ENCODE measurements at places on chromosomes 4 and X.
A peak's percentile ranks its signal among the peaks of the same experiment; 100 is the strongest.

GRCh38 chr4:6005175-6005574 is 13.1 kb downstream of the C4orf50 start:
- DNase-seq = no peak

DNA sequence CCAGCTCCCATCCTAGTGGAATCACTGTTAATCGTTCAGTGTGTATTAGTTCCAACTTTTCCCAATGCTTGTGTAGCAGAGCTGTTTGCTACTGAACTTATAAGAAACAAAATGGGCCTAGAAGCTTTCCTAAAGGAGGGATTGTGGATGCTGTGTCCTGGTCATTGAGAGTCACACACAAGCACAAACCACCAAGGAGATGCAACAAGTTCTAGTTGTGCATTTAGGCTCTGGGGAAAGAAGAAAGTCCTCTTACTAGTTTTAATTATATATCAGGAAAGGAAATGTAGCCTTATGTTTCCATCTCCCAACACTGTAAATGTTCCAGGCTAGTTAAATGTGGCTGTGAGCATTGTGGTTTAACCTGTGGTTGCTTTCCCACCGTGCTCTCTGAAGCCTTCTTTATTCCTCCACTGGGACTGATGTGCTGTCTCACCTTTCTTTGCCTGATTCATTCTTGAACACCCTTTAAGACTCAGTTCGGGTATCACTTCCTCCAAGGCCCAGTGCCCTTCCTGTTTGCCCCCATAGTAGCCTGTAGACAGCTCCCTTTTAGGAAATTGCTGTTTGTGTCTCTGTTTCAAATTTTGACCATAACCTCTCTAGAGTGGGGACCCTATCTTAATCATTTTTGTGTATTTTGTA is 34.3 kb downstream of the ATP10D start:
- no peak for DNase-seq

GRCh38 chrX:153522259-153522658 is 4.8 kb downstream of the ATP2B3 start:
- DNase-seq = no peak

DNA sequence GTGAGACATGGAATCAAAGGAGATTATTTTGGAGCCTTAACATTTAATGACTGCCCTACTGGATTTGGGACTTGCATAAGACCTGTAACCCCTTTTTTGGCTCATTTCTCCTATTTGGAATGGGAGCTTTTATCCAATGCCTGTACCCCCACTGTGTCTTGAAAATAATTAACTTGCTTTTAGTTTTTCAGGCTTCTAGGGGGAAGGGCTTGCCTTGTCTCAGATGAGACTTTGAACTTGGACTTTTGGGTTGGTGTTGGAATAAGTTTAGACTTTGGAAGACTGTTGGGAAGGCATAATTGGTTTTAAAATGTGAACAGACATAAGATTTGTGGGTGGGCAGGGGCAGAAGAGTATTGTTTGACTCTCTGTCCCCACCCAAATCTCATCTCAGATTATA is 189.1 kb upstream of the POU3F4 start:
- DNase-seq = no peak

DNA sequence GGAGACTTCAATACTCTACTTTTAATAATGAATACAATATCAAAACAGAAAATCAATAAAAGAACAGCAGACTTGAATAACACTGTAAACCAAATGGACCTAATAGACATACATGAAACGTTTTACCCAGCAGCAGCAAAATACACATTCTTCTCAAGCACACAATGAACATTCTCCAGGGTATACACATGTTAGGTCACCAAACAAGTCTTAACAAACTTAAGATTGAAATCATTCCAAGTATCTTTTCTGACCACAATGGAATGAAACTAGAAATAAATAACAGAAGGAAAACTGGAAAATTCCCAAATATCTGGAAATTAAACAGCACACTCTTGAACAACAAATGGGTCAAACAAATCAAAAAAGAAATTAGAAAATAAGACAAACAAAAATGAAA is 145.0 kb upstream of the CT83 start:
- DNase-seq = no peak

- no peak for DNase-seq
These were observed 35.1 kb downstream of the ENPEP start for GRCh38 chr4:110510955-110511544.

GRCh38 chr4:88280228-88280795 is 4.0 kb downstream of the PPM1K start:
- DNase-seq = no peak

GRCh38 chr4:40241026-40241425 is 44.2 kb downstream of the RHOH start:
- DNase-seq = peak; percentile 50

- DNase-seq = no peak
These were observed 29.0 kb downstream of the NHS start for GRCh38 chrX:17403972-17404371.

GRCh38 chrX:40883021-40883619 is 147.8 kb upstream of the MED14 start:
- no peak for DNase-seq

DNA sequence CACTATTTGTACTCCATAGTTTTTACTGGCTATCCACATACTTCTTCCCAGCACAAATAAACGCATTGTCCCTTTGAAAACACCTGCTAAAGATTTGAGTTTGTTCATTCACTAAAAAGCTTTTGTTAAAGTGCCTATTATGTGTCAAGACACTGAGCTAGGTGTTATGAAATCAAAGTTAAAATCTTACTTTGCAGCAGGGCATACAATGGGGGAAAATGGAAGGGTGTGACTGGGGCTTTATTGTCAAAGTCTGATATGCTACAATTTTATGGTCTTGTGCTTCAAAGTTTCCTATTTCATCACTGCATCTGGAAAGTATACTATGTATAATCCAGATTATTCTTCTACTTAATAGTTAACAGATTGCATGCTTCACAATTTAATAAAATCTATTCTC is 128.4 kb downstream of the PPP3CA start:
- no peak for DNase-seq

DNA sequence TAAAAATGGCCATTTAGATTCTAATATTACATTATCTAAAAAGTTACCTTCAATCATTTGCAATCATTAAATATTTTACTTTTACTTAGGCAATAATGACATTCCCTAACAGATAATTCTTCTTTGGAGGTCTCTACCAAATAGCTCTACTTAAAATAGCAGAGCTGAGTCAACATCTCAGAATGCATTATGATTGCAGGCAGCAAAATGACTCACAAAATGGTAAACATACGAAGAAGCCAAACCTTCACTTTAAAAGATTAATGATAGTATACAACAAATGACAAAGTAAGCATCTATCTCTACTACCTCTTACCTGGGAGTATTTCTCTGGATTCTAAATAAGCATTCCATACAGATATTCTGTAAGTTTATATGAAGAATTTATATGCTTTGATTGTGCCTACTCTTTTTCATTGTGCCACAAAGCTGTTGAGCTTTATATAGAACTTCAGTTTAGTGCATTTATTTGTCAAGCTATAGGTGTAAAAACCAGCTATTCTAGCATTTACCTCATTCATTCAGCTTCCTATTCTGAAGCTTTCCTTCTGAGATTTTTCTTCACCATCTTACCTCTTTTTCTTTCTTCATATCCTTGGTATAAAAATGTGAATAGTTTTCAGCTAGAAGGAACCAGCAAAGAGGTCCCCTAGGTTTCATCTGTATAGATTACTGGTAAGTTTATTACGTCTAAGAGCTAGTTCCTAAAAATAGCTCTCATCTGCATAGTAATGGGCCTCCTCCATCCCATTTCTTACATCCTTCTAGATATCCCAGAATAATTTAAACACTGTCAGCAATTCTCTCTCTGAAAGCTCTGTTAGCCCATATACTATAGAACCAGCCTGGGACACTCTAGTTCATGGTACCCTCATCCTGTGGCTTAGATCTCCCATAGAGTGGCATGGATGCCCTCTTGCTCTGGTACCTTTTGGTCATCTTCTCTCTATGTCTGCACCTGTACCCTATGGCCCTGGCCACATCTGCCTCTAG is 17.2 kb upstream of the SPCS3 start:
- no peak for DNase-seq

- DNase-seq = no peak
These were observed 26.3 kb downstream of the MAEA start for GRCh38 chr4:1315836-1316536.

DNA sequence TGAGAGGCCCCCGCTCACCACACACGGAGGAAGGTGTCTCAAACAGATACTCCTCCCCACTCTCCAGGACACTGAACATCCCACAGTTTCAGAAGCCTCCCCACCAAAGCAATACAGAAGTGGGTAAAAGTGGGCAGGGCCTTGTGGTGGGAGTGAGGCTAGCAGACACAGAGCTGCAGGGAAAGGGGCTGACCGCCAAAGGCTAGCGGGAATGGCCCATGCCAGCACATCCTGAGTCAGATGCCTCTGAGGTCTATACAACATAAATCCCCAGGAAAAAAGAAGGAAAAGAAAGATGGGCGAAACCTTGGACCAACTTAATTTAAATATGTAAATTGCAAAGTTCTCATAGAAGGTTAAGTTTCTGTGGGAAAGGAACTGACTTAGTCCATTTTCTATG is 21.9 kb upstream of the ARHGAP10 start:
- no peak for DNase-seq

- DNase-seq = peak; percentile 67
These were observed 319 bp downstream of the DRP2 start for GRCh38 chrX:101219864-101220346.

DNA sequence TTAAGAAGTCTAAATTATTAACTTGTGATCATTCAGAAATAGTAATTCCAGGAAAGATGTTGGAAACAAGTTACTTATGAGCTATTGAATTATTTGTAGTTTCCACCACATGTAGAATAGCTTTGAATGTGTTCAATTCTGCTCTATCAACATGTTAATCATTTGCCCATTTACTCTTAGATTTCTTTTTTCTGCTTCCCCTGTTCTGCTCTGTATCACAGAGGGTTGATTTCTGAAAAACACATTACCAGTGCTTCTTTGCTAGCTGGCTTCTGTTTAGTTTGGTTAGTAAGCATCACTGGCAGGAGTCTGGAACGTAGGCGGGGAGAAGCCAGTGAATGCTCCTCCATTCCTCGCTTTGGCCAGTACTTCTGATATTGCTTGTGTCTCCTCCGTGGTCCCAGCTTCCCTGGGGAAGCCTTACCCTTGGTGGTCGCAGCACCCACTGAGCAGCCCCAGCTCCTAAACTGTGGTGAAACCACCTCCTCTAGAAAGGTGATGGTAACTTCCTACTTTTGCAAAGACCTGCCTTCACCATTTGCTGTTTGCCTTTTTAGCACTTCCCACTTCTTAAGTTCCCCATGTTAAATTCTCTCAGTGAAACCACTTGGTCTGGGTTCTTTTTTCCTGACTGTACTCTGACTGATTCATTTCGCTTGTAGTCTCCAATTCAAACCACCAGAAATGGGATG is 40.3 kb upstream of the GALNT7 start:
- no peak for DNase-seq

- no peak for DNase-seq
These were observed 641.0 kb upstream of the FRG1 start for GRCh38 chr4:189299706-189300105.
